PC-3 (cell line): ENCODE measurements at places on chromosomes 6 and 20. TPM values are rescaled to one million over a fixed set of nuclear protein-coding genes. Genes with fewer than 3 reads are reported as not detected.

DNA sequence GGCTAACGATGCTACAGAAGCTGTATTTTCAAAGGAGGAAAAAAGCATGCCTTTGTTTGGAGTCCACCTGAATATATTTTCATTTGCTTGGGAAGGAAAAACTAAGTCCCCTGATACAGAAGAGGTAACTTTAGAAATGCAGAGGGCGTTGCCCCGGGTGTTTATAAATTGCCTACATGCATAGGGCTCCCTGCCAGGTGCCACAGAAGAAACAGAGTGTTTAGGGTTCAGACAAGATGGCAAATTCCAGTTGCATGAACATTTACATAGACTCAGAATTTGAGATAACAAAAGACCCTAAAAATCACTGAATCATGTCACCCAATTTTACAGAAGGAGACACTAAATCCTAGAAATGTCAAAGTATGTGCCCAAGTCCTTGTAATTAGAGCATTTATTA, 19.9 kb downstream of the RIN2 start:
- no peak for DNase-seq

DNA sequence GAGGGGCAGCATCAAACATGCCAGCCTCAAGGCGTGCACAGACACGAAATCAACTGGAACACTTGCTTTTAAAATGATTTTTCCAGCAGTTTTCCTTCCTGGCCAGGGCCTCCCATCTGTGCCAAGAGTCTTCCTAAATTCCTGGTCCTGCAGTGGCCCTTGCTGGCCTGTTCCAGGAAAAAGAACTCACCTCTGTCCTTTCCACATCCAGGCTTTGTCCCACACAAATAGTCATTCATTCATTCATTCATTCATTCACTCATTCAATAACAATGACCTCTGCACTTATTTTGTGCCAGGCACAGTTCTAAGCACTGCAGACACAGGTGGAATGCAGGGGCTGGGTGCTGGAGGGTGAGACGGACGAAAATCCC, 89.0 kb upstream of the CCDC167 start:
- DNase-seq, result no peak

The HS3ST5 gene
- total RNA-seq, result 0.86 and 1.2 TPM in 2 replicates

The FGD2 gene
- 0.35 and 0.44 TPM in 2 replicates for total RNA-seq

DNA sequence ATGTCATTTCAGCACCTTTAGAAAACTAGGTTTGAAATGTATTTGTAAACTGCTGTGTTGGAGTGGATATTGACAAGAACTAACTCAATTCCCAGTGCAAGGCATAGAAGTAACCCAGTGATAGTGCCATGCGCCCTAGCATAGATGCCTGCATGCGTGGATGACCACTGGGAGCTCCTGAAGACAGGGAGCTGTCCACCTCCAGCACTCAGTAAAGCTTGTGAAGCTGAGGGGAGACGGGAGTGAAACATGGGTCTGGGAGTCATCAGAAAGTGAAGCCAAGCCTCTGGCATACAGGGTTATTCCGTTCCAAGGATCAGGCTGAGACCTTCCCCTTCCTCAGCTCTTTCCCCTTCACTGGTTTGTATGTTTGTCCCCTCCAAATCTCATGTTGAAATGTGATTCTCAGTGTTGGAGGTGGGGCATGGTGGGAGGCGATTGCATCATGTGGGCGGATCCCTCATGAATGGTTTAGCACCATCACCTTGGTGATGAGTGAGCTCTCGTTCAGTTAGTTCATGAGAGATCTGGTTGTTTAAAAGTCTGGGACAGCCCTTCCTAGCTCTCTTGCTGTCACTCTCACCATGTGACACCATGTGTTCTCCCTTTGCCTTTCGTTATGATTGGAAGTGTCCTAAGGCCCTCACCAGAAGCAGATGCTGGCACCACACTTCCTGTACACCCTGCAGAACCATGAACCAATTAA, 146.5 kb upstream of the FERMT1 start:
- DNase-seq, result peak; percentile 18

The GRM1 gene
- total RNA-seq, result 0.11 TPM in 1 of 2 replicates, not detected in the other

GRCh38 chr6:150844371-150844770, 21.1 kb upstream of the MTHFD1L start:
- DNase-seq, result no peak

The HLA-DPB1 gene
- not detected in 2 replicates for total RNA-seq

The ENPP5 gene
- 0.04 TPM in 1 of 2 replicates, not detected in the other for total RNA-seq

The RBBP8NL gene
- 9.3 and 9.4 TPM in 2 replicates for total RNA-seq

DNA sequence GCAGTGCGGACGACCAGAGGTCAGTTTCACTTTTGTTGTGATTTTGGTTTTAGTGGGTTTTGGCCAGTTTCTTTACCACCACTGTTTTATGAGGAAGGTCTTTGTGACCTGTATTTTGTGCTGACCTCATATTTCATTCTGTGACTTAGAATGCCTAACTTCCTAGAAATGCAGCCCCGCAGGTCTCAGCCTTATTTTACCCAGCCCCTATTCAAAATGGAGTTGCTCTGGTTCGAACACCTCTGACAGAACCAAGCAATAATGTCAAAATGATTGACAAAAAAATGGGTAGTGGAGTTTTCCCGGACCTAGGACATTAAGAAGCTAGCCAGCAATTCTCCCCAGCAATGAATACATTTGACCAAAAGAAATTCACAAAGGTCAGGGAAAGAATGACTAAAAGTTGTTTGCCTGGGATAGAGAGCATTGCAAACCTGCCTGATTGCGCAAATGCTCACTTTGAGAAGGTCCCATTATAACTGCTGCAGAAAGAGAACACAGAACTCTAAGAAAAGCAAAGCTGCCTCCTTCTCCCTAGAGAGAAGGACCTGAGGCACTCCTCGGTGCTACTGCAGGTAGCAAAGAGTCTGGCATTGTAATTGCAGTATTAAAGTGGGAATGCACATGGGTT, 288.8 kb downstream of the ADGB start:
- peak; percentile 8 for DNase-seq

The WFDC2 gene
- total RNA-seq, result not detected in 2 replicates
